B cell (primary cell): ENCODE measurements at places on chromosomes 5 and 9. TPM values are rescaled to one million over a fixed set of nuclear protein-coding genes. Genes with fewer than 3 reads are reported as not detected.

- no peaks in the 10 kb centered on the region for H3K36me3 ChIP-seq
- no peak overlapping the region for H3K27ac ChIP-seq
- H3K4me3 ChIP-seq, result no peak overlapping the region
- H3K27me3 ChIP-seq, result no peaks in the 10 kb centered on the region
- no peak for DNase-seq
Measured at GRCh38 chr5:81235287-81236072, 2.4 kb downstream of the CKMT2 start.

DNA sequence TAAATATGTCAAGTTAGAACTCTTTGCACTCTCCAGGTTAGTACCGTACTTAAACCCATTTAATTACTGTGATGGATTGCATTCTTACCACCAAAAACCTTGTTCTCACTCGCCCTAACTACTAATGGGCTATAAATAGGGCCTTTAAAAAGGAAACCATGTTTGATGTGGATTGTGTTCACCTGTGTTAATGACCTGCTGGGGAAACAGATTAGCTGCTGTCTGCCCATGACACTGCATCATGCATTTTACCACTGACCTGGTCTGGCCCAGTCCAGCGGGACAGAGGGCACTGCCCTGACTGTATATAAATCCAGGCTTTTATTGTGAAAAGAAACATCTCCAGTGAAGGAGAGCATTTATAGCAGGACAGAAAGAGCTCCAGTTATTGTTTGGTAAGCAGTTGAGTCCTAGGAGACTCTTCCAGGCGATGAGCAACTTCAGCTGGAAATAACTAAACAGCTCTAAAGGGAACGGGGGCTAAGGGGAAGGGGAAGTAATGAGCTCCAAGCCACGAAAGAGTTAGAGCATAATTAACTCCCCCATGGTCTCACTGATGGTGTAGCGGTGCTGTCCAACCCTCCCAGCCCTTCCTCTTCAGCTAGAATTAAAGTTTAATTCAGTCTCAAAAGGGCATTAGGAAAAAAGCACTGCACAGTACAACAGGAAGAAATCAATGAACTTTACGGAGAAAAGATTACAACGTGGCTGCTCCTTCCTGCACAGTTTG lies 303.1 kb downstream of the ENC1 start:
- H3K36me3 ChIP-seq, result no peaks in the 10 kb centered on the region
- no peaks in the 10 kb centered on the region for H3K4me1 ChIP-seq
- no peaks in the 10 kb centered on the region for H3K27me3 ChIP-seq

DNA sequence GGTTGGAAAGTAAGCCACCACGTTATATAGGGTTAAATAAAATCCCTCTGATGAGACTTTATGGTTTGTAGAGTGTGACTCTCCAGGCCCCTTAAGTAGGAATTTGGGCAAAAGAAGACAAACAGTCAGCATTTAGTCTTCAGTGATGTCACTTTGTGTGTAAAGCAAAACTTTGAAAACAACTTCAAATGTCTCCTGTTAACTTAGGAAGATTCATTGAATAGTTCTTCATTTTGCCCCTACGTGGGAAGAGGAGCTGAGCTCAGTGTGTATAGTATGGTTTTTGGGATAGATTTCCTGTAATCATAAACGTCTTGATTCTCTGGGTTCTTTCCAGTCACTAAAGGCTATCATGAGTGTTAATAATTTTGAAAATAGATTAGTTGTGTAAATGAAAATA lies 101.3 kb downstream of the GADD45G start:
- no peak for DNase-seq
- peaks cover 3% of the 10 kb centered on the region for H3K27me3 ChIP-seq
- H3K4me1 ChIP-seq, result peaks cover 10% of the 10 kb centered on the region
- H3K36me3 ChIP-seq, result no peaks in the 10 kb centered on the region
- no peak overlapping the region for H3K27ac ChIP-seq
- no peak overlapping the region for H3K4me3 ChIP-seq

GRCh38 chr5:151664694-151665585 lies 21.8 kb downstream of the SPARC start:
- peaks cover 15% of the 10 kb centered on the region for H3K4me1 ChIP-seq
- H3K27ac ChIP-seq, result no peak overlapping the region
- no peak for DNase-seq
- no peak overlapping the region for H3K4me3 ChIP-seq
- no peaks in the 10 kb centered on the region for H3K36me3 ChIP-seq
- no peaks in the 10 kb centered on the region for H3K27me3 ChIP-seq

DNA sequence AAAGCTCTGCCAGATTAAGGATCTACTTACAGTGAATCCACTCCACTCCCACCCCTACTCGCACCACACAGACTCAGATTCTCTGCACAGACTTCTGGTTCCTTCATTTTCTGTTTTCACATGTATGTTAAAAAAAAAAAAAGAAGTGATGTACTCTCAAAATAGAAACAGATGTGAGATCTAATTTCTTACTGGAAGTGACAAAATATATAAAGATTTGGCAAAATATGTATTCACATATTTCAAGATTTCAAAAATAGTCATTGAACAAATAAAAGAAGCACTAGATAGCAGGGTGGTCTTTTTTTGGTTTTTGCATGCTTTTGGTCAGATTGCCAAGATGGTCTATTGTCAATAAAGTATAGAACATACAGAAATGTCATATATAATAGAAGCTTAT lies 379.2 kb downstream of the TMEM167A start:
- no peaks in the 10 kb centered on the region for H3K36me3 ChIP-seq
- no peak overlapping the region for H3K27ac ChIP-seq
- H3K4me1 ChIP-seq, result no peaks in the 10 kb centered on the region
- H3K27me3 ChIP-seq, result no peaks in the 10 kb centered on the region

GRCh38 chr9:87520172-87520683 lies 22.6 kb downstream of the DAPK1 start:
- no peak for DNase-seq
- H3K36me3 ChIP-seq, result no peaks in the 10 kb centered on the region
- no peak overlapping the region for H3K27ac ChIP-seq
- H3K4me1 ChIP-seq, result peaks cover 15% of the 10 kb centered on the region
- peaks cover 14% of the 10 kb centered on the region for H3K27me3 ChIP-seq

DNA sequence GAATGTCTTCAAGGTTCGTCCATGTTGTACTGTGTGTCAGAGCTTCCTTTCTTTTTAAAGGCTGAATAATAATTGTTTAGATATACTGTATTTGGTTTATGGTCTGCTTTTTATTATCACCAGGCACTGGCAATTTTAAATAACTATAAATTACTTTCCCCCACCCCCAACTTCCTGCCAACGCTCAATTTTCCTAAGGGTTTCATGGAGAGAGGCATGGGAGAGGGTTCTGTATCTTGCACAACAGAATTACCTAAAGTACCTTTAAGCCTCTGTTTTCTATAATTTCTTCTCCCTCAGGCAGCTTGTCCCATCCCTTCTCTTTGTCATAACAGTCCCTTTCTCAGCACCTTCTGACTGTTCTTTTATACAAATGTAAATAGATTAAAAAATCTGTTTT lies 10.4 kb downstream of the PSAT1 start:
- H3K27ac ChIP-seq, result no peak overlapping the region
- H3K36me3 ChIP-seq, result no peaks in the 10 kb centered on the region
- no peaks in the 10 kb centered on the region for H3K4me1 ChIP-seq
- no peak for DNase-seq
- H3K27me3 ChIP-seq, result no peaks in the 10 kb centered on the region
- H3K4me3 ChIP-seq, result no peak overlapping the region

SSBP2 gene
- 43.3 and 49.6 TPM in 2 replicates for polyA plus RNA-seq

DNA sequence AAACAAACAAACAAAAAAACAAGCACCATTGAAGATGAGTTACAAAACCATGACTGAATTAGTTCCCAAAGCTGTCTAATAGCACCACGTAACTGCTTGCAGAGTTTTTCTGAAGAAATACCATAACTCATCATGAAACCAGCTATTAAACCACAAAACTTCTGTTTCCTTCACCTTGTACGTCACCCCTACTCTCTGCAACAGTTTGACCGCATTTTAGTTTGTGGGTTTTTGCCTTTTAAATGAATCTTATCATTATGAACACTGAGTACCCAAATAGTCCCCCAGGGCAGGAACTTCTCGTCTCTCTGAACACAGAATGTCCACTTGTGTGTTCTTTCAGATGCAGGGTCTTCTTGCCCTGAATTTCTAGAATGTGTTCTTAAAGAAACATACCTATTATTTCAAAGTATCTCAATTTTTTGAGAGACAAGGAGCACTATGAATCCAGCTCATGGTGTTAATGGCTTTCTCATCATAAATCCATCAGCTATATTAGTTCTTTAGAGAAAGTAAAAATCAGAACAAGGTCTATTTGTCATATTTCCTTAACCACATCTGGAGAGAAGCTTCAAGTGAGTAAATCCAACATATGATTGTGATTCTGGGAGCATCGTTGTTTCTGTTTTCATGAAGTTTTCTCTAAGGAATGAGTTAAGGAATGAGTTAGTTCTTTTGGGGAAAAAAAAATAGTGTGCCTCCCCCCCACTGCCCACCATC lies 210.6 kb downstream of the AUH start:
- H3K36me3 ChIP-seq, result no peaks in the 10 kb centered on the region
- H3K27ac ChIP-seq, result no peak overlapping the region
- no peaks in the 10 kb centered on the region for H3K27me3 ChIP-seq
- DNase-seq, result peak; percentile 81
- H3K4me3 ChIP-seq, result no peak overlapping the region

DNA sequence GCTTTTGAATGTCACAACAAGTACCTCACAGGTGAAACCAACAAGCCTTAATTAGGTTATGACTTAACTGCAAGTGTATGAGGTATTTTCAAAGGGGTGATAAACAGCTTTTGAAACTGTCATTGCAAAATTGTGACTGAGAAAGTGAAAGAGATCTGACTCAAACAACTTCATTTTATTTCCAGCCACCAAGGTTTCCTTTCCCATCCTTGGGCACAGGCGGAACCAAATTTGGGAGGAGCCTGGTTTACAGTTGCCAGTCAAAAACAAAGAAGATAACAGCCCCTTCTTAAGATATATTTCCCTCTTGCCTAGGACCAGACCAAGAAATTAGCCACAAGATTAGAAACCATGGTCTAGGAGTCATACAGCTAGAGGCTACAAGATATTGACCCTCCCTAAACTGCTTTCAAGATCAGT lies 417.1 kb downstream of the CSNK1G3 start:
- no peak overlapping the region for H3K27ac ChIP-seq
- no peaks in the 10 kb centered on the region for H3K4me1 ChIP-seq
- DNase-seq, result no peak
- no peaks in the 10 kb centered on the region for H3K36me3 ChIP-seq

DRD1 gene
- not detected in 2 replicates for polyA plus RNA-seq

SPINK6 gene
- polyA plus RNA-seq, result not detected in 2 replicates
